ENCODE measurements at places on chromosomes 1 and 21.

- H3K4me1 ChIP-seq: no peaks in the 10 kb centered on the region
- no peaks in the 10 kb centered on the region for H3K36me3 ChIP-seq
- no peak overlapping the region for H3K27ac ChIP-seq
- H3K27me3 ChIP-seq: no peaks in the 10 kb centered on the region
Measured at GRCh38 chr1:158806916-158807536, 24.1 kb upstream of the MNDA start.

GRCh38 chr1:204859861-204860267 is 10.8 kb upstream of the NFASC start:
- H3K27me3 ChIP-seq: peaks cover 2% of the 10 kb centered on the region
- DNase-seq: no peak
- no peak overlapping the region for H3K27ac ChIP-seq
- H3K4me1 ChIP-seq: no peaks in the 10 kb centered on the region
- no peaks in the 10 kb centered on the region for H3K36me3 ChIP-seq

GRCh38 chr1:165222580-165222979 is 133.9 kb downstream of the LMX1A start:
- peaks cover 15% of the 10 kb centered on the region for H3K27me3 ChIP-seq
- no peak overlapping the region for H3K4me3 ChIP-seq
- DNase-seq: no peak
- peaks cover 6% of the 10 kb centered on the region for H3K4me1 ChIP-seq

DNA sequence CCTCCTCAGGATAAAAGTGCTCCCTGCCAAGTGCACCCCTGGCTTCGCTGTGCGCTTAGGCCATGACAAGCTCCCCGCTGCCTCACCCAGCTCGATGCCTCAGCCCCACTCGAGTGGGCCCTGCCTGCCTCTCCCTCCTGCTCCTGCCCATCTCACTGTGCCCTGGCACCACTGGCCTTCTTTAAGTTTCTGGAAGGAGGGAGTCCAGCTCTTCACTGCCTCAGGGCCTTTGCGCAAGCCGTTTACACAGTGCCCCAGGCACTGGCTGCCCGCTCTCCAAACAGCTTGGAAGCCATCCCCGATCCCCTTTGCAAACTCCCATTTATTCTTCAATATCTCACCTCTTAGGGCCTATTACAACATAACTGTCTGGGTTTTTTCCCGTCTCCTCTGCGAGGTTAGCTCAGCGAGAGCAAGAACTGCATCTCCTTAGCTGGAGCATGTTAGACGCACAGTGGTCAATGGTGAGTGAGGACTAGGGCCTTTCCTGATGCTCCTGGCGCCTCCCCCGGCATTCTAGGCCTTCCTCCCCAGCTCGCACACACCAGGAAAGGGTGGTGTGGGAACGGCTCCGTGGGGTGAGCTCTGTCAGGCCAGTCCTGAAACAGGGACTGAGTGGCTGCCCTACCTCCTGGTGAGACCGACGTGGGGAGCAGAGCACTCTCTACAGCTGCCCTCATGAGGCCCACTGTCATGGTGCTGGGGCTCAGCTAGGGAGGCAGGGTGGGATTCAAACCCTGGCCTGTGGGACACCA is 31.9 kb downstream of the PODN start:
- no peak overlapping the region for H3K4me3 ChIP-seq
- no peak overlapping the region for H3K27ac ChIP-seq
- H3K36me3 ChIP-seq: no peaks in the 10 kb centered on the region
- peaks cover 3% of the 10 kb centered on the region for H3K4me1 ChIP-seq

DNA sequence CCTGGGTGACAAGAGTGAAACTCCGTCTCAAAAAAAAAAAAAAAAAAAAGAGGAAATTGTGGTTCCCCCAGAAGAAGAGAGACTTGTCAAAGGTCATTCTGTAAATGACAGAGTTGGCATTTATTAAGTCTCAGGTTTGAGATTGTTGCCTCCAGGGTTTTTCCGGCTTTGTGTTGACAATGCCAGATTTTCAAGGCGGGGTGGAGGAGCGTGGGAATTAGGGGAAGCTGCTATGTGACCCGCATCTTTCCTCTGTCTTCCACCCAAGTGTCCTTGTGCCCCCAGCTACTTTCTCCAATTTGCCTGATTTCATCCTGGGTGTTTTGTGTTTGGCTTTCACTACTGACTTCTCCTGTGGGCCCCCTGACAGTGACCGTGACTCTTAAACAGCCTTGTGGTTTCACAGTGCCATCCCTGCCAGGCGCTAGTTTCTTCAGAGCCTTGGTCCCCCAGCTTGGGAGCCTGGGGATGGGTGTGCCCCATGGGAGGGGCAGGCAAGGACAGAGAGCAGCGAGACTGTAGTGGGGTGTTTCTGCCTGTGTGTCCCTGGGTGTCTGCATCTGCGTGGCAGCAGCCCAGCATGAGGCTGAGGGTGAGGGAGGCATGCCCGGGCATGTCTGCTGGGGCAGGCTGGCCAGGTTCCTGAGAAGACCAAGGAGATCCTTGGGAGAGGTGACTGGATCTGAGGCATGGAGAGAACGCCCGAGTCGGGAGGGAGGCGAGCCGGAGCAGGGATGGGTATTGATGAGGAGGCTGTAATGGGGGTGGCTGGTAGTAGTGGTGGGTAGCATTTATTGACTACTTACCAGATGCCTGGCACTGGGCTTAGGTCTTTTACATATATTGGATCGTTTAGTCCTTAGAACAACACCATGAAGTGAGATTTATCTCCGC is 46.3 kb downstream of the IER5 start:
- no peaks in the 10 kb centered on the region for H3K36me3 ChIP-seq
- H3K4me1 ChIP-seq: peaks cover 19% of the 10 kb centered on the region
- H3K27ac ChIP-seq: peak overlapping the region; percentile 92
- no peak overlapping the region for H3K4me3 ChIP-seq
- DNase-seq: no peak

DNA sequence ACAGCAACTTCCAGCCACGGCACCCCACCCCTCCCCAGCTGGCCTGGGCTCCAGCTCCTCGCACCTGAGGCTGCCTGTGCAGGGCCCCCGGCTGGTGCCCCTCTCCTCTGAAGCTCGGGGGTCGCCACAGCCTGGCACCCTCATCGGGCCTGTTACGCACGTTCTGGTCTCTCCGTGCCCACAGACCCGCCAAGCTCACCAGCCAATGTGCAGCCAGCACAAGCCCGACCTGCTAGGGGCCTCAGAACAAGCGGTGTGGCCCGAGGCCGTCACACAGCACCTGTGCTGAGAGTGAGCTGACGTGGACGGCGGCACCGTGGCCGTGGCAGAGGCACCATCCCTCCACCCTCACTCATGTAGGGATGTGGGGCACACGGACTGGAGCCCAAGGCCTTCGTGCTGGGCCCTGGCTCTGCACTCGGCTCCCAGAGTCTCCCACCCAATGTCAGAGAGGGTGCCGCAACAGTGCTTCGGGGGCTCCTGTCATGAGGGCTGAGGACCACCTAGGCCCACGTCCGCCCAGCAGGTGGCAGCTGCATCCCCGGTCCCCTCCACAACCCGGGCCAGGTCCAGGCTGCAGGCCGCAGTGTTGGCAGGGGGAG is 4.4 kb upstream of the SAMD11 start:
- H3K27me3 ChIP-seq: peaks cover 53% of the 10 kb centered on the region
- no peak overlapping the region for H3K27ac ChIP-seq
- no peak for DNase-seq
- H3K4me1 ChIP-seq: peaks cover 28% of the 10 kb centered on the region

GRCh38 chr1:28893403-28894102 is 20.8 kb upstream of the EPB41 start:
- no peak overlapping the region for H3K4me3 ChIP-seq
- no peak for DNase-seq
- no peaks in the 10 kb centered on the region for H3K4me1 ChIP-seq

DNA sequence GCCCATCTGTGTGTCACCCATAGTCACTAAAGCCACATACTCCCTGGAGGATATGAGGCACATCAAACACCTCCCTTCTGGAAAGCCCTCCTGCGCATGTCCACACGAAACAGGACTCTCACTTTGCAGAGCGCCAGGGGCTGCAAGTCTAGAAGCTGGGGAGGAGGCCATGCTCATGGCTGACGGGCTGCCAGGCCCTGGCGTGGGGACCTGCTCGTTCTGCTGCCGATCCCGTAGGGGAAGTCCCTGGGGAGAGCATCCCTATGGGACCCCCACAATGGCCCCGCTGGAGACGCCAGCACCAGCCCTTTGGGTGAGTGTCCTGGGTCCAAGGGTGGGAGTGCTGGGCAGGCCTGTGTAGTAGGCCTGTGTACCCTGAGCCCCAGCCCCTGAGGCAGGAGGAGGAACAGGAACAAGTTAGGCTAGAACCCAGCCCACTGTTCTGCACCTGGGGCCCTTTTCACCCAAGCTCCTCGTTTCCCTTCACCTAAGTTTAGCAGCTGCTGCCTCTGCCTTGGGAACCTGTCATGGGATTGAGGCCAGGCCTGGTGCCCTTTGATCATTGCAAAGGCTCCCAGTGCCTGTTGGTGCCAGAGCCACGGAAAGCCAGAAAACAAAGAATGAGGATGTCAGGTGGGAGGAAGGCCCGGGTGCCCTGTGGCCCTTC is 9.9 kb downstream of the FAM3B start:
- no peaks in the 10 kb centered on the region for H3K36me3 ChIP-seq
- H3K4me1 ChIP-seq: peaks cover 20% of the 10 kb centered on the region
- no peak for DNase-seq
- no peak overlapping the region for H3K4me3 ChIP-seq

DNA sequence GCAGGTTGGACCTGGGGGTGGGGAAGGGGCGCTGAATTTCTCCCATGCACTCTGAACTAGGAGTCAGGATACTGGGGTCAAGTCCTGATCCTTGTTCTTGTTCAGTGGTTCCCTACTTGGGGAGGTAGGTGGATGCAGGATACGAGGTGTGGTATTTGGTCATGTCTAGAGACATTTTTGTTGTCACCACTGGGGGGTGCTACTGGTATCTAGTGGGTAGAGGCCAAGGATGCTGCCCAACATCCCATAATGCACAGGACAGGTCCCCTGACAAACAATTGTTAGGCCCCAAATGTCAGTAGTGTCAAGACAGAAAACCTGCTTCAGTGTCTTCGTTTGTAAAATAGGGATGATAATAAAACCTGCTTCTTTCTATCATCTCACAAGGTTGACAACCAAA is 259.0 kb upstream of the FOXD3 start:
- DNase-seq: no peak
- H3K36me3 ChIP-seq: no peaks in the 10 kb centered on the region
- H3K27ac ChIP-seq: no peak overlapping the region
- no peak overlapping the region for H3K4me3 ChIP-seq
- no peaks in the 10 kb centered on the region for H3K27me3 ChIP-seq

DNA sequence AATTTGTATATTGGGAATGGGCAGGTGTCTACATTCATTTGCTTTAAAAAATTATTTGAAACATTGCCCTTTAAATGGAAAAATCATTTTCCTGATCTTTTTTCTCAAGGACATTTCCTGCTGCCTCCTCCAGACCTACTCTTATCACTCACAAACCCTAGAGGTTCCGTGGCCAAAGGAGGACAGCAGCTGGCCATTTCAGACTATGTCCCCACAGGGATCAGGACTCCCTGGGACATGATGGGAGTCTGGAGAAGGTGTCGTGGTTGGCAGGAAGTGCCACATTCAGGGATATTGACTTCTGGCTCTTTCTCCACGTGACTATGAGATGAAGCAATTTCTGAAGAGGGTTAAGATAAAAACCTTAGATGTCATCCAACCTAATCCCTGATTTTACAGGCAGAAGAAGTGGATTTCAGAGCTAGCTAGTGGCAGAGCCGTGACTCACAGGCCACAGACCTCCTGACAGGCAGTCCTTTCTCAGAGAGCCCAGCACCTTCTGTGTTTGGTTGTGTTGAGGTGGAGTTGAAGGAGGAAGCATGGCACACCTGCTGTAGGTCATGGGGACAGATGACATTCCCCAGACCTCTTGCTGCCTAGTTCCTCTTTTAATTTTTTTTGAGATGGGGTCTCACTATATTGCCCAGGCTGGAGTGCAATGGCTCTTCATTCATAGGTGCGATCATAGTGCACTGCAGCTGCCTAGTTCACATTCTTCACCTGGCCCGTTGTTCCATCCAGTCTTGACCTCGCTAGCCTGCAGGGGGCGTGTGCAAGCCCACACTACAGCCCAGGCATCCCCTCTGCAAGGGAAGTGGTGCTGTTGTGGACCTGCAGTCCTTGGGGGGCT is 25.5 kb upstream of the IL10 start:
- H3K27ac ChIP-seq: no peak overlapping the region
- no peak overlapping the region for H3K4me3 ChIP-seq
- DNase-seq: no peak

- no peak overlapping the region for H3K27ac ChIP-seq
- no peak for DNase-seq
- H3K36me3 ChIP-seq: no peaks in the 10 kb centered on the region
- H3K4me1 ChIP-seq: peaks cover 4% of the 10 kb centered on the region
Measured at GRCh38 chr1:8294170-8294697, 23.7 kb upstream of the SLC45A1 start.

DNA sequence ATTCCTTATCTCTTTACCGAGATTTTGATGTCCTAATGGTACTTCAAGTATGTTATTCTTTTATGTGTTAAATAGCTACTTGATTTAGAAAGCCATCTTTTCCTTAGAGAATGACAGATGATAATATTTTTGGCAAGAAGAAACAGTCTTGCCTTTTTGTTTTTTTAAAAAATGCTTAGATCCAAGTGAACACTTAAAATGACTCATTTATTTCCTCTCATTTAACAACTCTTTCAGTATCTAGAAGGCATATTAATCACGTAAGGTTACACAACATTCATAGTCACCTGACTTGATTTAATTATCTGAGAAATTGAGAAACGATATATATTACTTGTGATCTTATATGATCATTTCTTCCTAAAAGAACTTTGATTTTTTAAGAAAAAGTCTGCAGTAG is 52.4 kb downstream of the SUCO start:
- peaks cover 11% of the 10 kb centered on the region for H3K4me1 ChIP-seq
- no peak overlapping the region for H3K27ac ChIP-seq
- H3K36me3 ChIP-seq: peaks cover 25% of the 10 kb centered on the region
- DNase-seq: no peak

DNA sequence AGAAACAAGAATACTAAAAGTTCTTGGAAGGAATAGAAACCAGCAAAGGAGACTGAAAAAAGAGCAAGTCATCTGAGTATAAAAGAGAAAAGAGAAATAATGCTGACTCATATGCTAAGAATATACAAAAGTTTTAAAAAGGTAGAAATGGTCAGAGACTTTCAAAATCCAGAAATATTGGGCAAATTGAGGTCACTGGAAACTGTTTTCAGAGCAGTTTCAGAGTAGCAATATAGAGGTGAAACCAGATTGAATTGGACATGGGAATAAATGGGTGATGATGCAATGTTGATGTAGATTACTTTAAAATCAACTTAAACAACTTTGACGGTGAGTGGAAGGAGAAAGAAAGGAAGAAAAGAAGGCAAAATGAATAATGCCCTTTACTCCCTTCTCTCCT is 1.8 kb upstream of the RPS6KC1 start:
- no peaks in the 10 kb centered on the region for H3K27me3 ChIP-seq
- H3K36me3 ChIP-seq: peaks cover 1% of the 10 kb centered on the region
- no peak overlapping the region for H3K27ac ChIP-seq
- peaks cover 36% of the 10 kb centered on the region for H3K4me1 ChIP-seq
- no peak overlapping the region for H3K4me3 ChIP-seq

- H3K4me1 ChIP-seq: peaks cover 5% of the 10 kb centered on the region
- no peak overlapping the region for H3K4me3 ChIP-seq
Measured at GRCh38 chr1:152042030-152042429, 5.2 kb upstream of the S100A11 start.

GRCh38 chr1:160371346-160371631 is 4.4 kb downstream of the NHLH1 start:
- no peak overlapping the region for H3K4me3 ChIP-seq
- peaks cover 14% of the 10 kb centered on the region for H3K27me3 ChIP-seq
- no peak for DNase-seq
- no peak overlapping the region for H3K27ac ChIP-seq
- no peaks in the 10 kb centered on the region for H3K36me3 ChIP-seq

- DNase-seq: no peak
- H3K27me3 ChIP-seq: no peaks in the 10 kb centered on the region
- H3K4me3 ChIP-seq: no peak overlapping the region
- peaks cover 15% of the 10 kb centered on the region for H3K4me1 ChIP-seq
- peak overlapping the region; percentile 65 for H3K27ac ChIP-seq
Measured at GRCh38 chr21:20258542-20258941, 739.7 kb upstream of the NCAM2 start.
